ENCODE measurements at places on chromosomes 2 and 18.

DNA sequence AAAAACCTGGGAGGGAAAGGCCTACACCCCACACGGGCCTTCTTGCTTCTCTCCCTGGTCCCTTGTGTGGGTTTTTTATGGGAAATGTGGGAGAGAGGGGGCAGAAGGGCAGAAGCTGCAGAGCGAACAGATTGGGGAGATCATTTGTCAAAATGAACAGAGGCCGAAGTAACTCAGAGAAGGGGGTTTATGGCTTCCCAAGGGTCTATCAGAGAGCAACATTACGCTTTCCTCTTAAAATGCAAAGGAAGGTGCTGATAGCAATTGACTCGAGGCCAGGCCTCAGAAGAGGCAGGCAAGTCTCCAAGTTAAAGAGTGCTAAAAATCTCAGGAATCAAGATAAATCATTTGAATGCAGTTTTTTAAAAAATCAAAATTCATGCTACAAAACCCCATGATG, 101.5 kb downstream of the SGPP2 start:
- no peak for DNase-seq

DNA sequence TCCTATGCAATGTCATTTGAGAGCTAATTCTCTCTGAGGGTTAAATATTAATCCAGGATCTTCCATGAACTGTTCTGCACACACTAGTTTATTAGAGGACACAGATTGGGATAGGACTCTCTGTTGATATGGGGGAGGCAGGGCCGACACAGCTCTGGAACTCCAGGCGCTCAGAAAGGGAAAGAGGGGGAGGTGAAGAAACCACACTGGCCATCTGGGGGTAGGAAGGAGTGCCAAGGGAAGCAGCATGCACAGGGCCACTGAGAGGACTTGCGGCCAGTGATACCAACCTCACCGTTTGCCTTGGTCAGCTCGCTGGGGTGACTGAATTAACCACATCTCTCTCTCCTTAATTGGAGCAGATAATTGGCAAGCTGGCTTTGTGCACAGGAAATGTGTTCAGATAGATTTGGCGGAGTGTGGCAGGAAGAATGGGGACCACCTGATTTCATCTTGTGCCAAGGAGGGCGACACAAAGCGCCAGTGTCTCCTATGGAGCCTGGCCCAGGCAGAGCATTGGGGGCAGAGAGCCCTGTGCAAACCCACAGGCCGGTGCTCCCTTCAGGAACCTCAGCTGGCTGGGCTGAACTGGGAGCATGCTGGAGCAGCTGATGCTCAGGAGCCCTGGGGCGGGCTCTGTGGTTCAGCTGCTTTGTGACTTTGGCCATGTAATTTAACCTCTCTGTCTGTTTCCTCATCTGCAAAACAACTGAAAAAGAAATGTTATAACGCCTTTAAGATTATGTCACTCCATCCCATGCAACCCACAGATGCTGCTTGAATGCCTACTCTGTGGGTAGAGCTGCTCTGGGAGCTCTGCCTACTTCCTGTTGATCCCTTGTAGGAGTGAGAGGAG, 114.7 kb upstream of the STON1 start:
- DNase-seq = peak; percentile 60

- no peak for DNase-seq
Observed at GRCh38 chr18:33804258-33804657, 226.2 kb downstream of the ASXL3 start.

DNA sequence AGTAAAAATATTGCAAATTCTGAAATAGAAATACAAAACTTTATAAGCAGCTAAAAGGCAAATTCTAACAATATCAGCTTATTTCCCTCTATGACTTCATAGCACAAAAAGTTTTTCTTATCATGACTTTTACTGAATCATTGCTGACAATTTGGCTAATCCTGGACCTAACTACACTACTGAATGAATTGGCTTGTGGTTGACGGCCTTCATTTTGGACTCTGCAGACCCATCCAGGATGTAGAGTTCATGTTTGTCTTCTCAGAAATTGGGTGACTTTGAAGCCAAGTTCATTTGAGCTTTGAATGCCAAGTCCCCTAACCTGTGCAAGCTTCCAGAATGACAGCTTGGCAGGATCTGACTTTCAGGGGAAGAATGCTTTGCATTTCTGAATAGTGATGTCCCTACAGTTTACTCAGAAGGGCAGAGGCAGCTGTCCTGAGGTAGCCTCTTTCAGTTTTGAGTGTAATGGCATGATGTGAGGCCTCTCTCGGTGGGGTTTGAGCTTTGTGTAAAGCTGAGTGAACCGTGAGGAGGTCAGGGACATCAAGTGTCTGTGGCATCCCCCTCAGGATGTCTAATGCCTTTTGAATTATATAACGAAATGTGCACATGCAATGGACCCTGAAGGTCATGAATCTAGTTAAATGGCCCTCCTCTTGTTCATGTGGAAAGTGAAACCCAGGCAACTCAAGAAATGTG, 48.0 kb downstream of the EFEMP1 start:
- no peak for DNase-seq

- no peak for DNase-seq
Observed at GRCh38 chr2:219467736-219468075, 31.0 kb upstream of the GMPPA start.

- no peak for DNase-seq
Observed at GRCh38 chr2:55361465-55362189, 58.0 kb downstream of the CCDC88A start.

GRCh38 chr2:120791962-120792297, 56.3 kb downstream of the GLI2 start:
- peak; percentile 87 for DNase-seq
